ENCODE measurements at places on chromosomes 7 and 10. TPM values are rescaled to one million over a fixed set of nuclear protein-coding genes. Genes with fewer than 3 reads are reported as not detected.
A peak's percentile ranks its signal among the peaks of the same experiment; 100 is the strongest.

DNA sequence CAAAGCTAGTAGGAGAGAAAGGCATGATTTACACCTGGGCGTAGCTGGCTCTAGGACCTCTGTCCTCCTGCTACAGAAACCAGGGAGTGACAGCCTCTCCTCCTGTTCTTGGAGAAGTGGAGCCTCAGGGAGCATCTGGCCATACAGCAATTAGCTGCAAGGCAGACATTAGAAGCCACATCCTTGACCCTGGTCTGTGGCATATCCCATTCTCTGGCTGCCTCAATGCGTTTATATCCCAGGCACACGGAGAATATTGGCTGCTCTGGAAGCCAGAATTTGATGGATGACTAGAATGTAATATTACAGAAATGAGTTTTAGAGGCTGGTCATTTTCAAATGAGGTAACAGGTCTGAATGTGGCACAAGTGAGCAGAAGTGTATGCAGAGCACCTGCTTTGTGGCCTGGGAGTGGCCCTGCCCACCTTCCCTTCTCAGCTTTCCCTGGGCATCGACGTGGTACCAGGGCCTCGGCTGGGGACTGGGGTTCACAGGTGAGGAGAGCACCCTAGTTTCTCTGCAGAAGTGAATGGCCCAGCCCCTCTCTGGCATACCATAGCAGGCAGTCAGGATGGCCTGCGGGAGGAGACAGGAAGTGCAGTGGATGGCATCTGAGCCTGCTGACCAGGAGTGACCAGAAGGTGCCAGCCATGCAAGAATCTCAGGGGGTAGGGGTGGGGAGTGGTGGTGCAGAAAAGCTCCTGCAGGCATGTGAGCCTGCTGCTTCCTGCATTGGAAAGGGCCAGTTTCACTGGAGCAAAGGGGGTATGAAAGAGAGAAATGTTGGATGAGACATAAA is 367.2 kb upstream of the ZNF32 start:
- no peak for DNase-seq

- no peak for DNase-seq
These were observed 46.7 kb downstream of the ZNF777 start for GRCh38 chr7:149414171-149414570.

GRCh38 chr10:97016728-97017473 is 168.9 kb downstream of the SLIT1 start:
- DNase-seq: no peak

- no peak for DNase-seq
These were observed 515 bp upstream of the SLC4A2 start for GRCh38 chr7:151058781-151059366.

- no peak for DNase-seq
These were observed 1.6 kb upstream of the GTF2I start for GRCh38 chr7:74655768-74656440.

Gene LIPK
- total RNA-seq: not detected

DNA sequence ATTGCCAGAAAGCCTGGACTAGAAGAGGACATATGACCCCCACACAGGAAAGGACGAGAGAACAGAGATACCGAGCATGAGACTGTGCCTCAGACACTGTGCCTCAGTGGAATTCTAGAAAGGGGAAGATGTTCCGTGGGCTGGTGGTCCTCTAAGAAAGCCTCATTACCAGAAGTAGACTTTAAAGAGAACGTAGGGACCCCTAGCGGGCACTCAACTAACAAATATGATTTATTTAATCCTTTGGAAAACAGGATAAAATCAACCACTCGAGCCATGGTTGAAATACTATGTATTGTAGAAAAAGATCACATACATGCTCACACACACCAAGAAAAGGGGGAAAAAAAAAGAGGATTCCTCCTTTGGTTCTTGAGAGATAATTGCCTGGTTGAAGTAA is 701.2 kb upstream of the SORCS1 start:
- DNase-seq: no peak

GRCh38 chr10:102696736-102697135 is 17.5 kb downstream of the ARL3 start:
- no peak for DNase-seq

Gene LAMB1
- not detected for total RNA-seq

Gene TET1
- total RNA-seq: 1.5 TPM

DNA sequence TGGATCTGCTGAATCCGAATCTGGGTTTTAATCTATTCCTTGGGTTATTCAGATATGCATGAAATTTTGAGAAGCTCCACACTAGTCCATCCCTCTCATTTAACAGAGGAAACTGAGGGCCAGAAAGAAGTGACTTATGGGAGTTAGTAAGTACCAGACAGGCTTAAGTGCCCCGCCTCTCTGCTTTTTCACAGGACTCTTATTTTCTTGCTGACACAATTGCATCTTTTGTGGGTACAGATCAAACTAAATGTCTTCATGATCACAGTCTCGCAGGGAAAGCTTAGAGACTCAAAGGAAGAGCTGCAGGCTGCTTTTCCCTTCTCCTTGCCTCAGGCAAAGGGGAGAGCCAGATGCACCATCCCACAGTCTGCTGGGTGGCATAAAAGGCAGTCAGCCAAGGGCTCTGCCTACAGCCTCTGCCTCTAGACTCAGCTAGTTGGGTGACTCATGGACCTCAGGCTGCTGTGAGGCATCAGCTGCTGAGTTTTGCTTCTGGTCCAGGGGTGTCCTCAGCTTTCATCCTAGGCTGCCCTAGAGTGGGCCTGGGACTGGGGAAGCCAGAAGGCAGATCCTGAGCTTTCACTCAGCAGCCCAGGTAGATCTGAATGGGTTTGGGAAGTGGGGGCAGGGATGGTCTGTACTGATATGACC is 11.6 kb downstream of the GOLGA7B start:
- DNase-seq: no peak

GRCh38 chr7:20510573-20510900 is 104.9 kb upstream of the ABCB5 start:
- no peak for DNase-seq

DNA sequence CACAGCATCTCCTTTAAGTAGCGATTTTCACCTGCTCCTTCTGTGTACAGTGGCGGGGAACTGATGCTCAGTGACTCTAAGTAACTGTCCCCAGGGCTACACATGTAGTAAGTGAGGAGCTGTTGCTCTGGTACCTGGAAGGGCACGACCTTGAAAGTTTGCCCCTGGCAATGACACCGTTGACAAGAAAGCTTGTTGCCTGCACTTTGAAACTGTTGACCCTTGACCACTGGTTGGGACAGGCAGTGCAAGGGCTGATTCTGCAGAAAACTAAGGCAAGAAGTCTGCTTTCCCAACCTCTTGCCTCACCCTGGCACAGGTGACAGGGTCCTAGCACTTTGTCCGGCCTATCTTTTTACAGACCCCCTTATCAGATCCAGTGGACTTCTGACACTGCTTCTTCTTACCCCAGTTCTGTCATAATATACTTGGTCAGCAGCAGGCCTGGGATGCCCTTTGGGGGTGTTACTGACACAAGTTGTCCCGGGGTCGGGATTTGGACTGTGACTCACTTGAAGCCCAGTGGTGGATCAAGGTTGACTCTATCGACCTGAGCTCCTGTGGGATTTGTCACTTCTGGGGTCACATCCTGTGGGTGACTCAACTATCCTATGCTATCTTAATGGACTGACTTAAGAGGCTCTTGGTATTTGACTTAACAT is 5.8 kb downstream of the ACSL5 start:
- DNase-seq: no peak

DNA sequence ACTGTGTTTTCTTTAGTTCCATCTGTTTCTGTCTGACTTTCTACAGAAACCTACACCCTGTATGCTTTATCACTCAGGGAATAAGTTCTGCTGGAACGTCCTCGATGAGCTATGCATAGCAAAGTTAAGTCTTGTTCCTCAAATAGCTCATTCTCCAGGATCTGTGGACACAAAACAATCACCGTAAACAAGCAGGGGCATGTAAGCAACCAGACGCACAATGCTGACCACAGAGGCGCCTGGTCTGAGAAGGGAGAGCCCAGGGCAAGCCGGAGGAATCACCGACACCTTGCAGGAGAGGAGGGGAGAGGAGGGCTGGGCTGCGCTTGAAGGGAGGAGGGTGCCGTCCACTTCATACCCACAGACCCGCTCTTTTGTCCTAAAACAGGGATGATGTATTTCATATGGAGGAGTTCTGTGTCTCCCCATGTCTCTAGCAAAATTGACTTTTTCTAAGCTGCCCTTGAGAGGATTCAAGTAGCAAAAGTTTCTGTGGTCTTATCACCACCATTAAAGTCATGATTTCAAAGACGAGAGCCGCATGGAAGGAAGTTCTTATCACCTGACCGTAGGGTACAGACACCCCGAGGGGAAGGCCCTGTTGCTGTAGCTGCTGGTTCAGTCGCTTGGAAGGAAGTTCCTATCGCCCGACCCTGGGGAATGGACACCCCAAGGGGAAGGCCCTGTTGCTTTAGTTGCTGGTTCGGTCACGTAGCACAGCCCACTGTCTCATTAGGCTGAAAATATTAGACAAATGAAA is 14.3 kb downstream of the CALML3 start:
- no peak for DNase-seq

GRCh38 chr10:51878695-51879094 is 179.3 kb upstream of the CSTF2T start:
- DNase-seq: no peak

DNA sequence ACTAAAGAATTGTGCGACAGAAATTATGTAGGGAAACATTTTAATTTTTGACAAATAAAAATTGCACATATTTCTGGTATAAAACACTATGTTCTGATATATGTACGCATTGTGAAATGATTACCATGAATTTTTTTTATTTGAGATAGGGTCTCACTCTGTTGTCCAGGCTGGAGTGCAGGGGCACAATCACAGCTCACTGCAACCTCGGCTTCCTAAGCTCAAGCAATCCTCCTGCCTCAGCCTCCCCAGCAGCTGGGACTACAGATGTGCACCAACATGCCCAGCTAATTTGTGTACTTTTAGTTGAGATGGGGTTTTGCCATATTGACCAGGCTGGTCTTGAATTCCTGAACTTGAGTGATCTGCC is 149.2 kb downstream of the FRMD4A start:
- no peak for DNase-seq

Gene CHST15
- total RNA-seq: 0.42 TPM

DNA sequence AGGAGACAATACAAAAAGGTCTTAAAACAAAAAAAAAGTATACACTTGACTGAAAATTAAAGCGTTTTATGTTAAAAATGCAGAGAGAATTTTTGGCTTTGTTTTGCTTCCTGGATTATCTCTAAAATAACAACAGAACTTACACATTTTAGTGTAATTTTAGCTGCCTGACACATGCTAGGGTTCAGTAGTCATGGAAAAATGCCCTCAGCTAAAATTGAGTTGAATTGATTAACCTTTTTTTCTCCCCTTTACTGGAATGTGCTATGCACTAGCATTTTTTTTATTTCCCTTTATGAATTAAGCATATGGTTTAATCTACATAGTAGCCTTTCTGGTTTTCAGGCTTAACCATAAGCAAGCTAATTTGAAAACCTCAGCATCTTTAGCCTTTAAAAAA is 89.9 kb downstream of the ZNF277 start:
- no peak for DNase-seq

DNA sequence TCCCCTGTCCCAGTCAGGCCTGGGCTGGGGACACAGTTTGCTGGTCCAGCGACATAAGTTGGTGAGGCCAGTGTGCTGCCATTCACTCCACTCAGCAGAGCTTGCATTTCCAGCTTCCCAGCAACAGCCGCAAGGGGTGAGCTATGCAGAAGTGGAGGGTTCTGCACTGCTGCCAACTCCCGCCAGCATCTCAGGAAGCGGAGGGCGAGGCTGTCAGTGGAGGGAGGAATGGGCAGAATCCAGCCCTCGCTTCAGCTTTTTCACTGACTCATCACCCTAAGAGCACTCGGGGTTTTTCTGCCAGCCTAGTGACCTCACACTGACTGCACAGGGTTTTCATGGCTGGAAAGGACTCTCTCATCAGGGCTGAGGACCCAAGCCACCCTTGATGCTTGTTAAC is 625.1 kb upstream of the MKI67 start:
- DNase-seq: no peak

Gene SSC4D
- not detected for total RNA-seq

- no peak for DNase-seq
These were observed 26.6 kb downstream of the POLR3A start for GRCh38 chr10:78002541-78003288.

Gene KCND2
- total RNA-seq: not detected

Gene GIMAP6
- 14.3 TPM for total RNA-seq

GRCh38 chr10:15572531-15573045 is 147.1 kb downstream of the ITGA8 start:
- DNase-seq: no peak

Gene CALML5
- not detected for total RNA-seq

GRCh38 chr7:100711369-100711768 is 5.4 kb downstream of the POP7 start:
- DNase-seq: no peak

GRCh38 chr10:128307820-128308219 is 181.6 kb upstream of the MKI67 start:
- no peak for DNase-seq

GRCh38 chr7:83796760-83797159 is 147.8 kb upstream of the SEMA3E start:
- DNase-seq: no peak

- peak; percentile 76 for DNase-seq
These were observed 15.6 kb upstream of the PBLD start for GRCh38 chr10:68348265-68348741.

- no peak for DNase-seq
These were observed 470.8 kb upstream of the ZMIZ1 start for GRCh38 chr10:78597796-78598555.

Gene PAX4
- total RNA-seq: not detected

DNA sequence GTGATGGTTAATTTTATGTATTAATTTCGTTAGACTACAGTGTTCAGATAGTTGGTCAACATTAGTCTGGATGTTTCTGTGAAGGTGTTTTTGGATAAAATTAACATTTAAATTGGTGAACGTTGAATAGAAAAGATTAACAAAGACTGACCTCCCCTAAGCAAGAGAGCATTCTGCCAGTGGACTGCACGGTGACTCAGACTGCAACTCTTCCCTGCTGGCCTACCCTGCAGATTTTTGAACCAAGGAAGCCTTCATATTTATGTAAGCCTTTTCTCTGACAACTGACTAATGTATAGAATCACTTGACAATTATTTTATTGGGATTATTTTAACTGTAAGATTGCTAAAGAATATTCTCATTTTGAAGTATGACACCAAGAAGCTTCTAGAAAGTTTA is 7.9 kb upstream of the ZNF248 start:
- DNase-seq: no peak

Gene SH2D4B
- total RNA-seq: 0.16 TPM

- DNase-seq: no peak
These were observed 142.4 kb downstream of the CUBN start for GRCh38 chr10:16987206-16987621.

GRCh38 chr10:78856421-78856820 is 212.3 kb upstream of the ZMIZ1 start:
- DNase-seq: no peak

GRCh38 chr10:12376211-12376610 is 26.9 kb downstream of the CAMK1D start:
- DNase-seq: no peak

- DNase-seq: no peak
These were observed 139.0 kb downstream of the ELFN1 start for GRCh38 chr7:1809070-1809469.

GRCh38 chr10:74728225-74728624 is 98.2 kb upstream of the KAT6B start:
- DNase-seq: no peak

- no peak for DNase-seq
These were observed 97.5 kb downstream of the SKIDA1 start for GRCh38 chr10:21427804-21428481.

- no peak for DNase-seq
These were observed 128.4 kb downstream of the NSUN6 start for GRCh38 chr10:18523025-18523424.

Gene PTER
- total RNA-seq: 9.7 TPM

GRCh38 chr10:62657244-62657835 is 147.2 kb upstream of the ADO start:
- DNase-seq: no peak
